Stimulated activated CD8-positive, alpha-beta memory T cell treated with anti-CD3 and anti-CD28 coated beads, Interleukin-4, amount 100 ng/mL, for 4 hours (primary cell): ENCODE measurements at places on chromosomes 4 and X.

- no peak for DNase-seq
Observed at GRCh38 chrX:10071451-10072144, 85.2 kb upstream of the CLCN4 start.

DNA sequence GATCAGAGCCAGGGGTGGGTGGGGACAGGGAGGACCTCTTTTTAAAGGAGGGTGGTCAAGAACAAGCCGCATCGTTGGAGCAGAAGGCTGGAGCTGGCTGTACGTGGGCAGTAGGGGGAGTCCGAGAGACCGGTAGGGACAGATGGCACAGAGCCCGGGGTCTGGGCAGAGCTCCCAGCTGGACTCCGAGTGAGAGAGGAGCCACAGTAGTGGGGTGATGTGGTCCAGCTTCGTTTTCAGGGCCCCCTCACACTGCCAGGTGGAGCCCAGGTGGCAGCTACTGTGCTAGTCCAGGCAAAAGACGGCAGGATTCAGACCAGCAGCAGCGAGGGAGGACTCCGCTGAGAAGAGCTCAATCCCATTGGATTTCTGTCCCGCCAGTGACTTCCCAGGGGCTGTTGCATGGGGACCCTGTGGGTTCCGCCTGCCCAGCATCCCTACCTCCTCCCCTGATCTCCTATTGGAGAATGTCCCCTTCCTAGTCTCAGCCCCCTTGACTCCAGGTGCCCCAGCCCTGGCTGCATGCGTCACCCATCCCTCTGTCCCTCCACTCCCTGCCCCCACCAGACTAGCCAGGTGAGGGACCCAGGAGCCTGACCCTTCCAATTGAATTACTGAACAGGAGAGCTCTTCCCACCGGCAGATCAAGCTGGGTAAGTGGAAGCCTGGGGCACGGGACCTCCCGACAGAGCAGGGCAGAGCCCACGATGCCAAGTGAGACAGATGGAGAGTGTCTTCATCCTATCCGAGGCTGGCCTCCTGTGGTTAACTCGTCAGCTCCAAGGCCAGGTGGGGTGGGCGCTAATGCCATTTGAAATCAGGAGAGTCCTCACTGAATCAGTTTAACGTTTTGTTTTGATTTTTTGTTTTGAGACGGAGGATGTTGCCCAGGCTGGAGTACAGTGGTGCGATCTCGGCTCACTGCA lies 2.9 kb downstream of the ARHGAP4 start:
- DNase-seq: no peak

DNA sequence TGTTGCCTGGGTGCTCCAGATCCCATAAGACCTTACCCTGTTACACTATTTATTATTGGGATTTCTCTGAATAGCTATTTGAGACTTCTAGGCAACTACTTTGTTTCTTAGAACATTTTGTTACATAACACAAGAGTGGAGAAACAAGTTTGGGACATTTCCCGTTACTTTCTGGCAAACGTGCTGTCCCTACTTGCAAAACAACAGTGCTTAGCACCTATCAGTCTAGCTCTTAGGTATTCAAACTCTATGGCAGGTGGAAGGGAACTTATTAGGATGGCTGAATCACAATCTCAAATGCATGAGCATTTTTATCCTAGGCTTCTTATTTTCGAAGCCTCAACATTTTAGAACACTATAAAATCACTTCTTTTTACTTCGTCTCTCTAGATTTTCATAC lies 613.6 kb downstream of the DMD start:
- DNase-seq: no peak

DNA sequence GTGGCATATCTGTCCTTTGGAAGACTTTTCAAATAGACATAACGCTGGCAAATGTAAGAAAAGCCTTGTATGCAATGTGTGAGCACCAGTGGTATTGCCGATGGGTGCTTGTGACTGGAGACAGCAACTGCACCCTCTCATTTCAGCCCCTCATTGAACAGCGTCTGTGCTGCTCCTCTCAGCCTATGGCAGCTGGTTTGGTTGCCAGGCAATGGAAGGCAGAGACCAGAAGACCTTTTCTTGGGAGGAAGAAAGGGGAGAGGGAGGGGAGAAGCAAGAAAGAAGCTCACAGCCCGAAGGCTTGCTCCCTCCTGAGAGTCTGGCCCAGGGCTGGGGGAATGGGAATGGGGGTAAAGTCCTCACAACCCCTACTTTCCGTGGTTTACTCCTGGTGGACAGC lies 20.2 kb downstream of the ZCCHC13 start:
- DNase-seq: no peak

GRCh38 chrX:100850317-100850716 lies 23.8 kb downstream of the NOX1 start:
- DNase-seq: no peak
